ENCODE measurements at places on chromosomes 3 and 15. TPM values are rescaled to one million over a fixed set of nuclear protein-coding genes. Genes with fewer than 3 reads are reported as not detected.

- no peak for DNase-seq
Measured at GRCh38 chr3:51734572-51734907, 27.7 kb downstream of the GRM2 start.

DNA sequence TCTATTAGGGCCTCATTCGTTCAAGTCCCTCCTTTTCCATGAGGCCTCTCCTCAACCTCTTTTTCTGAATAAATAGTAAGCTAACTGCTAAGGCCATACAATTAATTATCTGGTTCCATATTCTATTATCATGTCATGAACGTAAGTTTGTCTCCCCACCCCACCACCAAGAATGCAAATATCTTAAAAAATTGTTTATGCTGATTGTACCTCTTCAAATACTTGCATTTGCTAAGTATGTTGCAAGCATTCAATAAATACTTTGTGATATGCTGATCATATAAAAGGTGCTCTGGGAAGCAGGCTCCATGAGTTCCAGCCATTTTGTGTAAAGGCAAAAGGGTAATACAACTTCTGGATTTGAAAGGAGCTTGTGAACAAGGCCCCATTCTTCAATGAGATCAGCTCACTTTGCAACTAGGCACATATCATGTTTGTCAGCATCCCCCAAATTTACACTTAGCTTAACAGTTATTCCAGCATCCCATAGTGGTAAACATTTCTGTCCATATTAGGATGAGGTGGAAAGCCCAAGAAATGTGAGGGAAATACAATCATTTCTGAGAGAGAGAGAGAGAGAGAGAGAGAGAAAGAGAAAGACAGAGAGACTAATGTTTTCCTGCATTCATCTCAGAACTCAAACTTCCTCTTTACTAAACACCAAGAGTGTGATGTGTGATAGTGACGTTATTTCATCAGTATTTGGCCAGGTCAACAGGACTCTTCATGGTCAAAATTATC, 33.2 kb downstream of the SLC12A8 start:
- no peak for DNase-seq

GRCh38 chr15:80783260-80783659, 4.1 kb downstream of the CEMIP start:
- no peak for DNase-seq

ZDHHC23 gene
- 4.7 TPM for total RNA-seq

DNA sequence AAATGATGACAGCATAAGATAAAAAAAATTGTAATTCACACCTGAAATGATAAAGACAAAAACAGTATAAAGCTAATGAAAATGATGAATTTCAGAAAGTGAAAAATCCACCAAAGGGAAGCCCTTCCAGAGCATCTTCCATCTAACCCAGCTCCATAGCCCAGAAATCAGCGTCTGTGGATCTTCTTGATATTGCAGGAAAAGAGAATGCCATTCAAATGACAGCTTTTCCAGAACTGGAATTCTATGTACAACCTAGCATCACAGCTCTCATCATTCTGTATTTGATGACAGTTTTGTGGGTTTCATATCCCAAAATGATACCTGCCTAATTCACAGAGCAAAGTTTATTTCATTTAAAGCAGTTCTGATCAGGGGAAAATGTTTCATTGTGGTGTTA, 267.3 kb downstream of the FHIT start:
- DNase-seq = no peak

ZBTB11 gene
- 33.5 TPM for total RNA-seq

TRH gene
- total RNA-seq = 0.62 TPM

CMTM7 gene
- total RNA-seq = 6.3 TPM

GRCh38 chr15:100471933-100472332, 56.8 kb downstream of the CERS3 start:
- DNase-seq = peak; percentile 73

CPLX3 gene
- not detected for total RNA-seq

CCR9 gene
- 0.10 TPM for total RNA-seq

NRG4 gene
- not detected for total RNA-seq

DNA sequence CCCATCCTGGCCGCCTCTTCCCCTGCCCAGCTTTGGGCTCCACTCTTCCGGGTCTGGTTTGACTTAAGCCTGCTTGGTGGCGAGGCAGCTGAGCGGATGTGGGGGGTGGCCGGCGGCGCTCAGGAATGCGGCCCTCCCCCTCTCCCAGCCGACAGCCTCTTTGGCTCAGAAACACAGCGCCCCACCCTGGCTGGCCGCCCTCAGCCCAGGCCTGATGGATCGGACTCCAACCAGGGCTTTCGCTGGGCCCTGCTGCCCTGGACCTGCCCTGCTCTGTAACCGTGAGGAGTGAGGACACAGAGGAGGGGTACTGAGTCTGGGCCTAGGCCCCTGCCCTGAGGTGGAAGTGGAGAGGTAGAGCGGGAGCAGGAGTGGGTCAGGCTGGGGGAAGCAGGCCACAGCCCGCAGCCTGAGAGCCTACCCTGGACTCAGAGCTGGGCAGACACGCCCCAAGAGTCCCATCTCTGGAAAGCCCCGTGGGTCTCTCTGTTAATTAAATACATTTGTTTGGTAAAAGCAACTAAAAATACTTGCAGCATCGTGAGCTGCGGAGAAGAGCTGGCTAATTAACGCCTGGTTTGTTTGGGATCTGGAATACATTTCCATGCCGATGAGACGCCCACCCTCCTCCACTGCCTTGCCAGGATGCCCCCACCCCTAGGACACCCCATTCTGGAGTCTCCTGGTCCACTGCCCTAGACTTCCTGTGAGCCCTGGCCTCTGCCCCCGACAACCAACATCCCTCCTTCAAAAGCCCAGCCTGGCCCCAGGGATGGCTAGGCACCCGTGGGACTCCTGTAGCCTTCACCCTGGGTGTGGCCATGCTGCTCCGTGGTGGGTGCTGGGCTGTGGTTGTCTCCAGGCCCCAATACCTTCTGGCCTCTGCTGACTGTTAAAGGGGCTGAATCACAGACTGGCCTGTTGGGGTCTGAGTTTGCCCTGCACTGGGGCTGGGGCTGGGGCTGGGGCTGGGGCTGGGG, 19.6 kb downstream of the PLXNA1 start:
- peak; percentile 93 for DNase-seq

DNA sequence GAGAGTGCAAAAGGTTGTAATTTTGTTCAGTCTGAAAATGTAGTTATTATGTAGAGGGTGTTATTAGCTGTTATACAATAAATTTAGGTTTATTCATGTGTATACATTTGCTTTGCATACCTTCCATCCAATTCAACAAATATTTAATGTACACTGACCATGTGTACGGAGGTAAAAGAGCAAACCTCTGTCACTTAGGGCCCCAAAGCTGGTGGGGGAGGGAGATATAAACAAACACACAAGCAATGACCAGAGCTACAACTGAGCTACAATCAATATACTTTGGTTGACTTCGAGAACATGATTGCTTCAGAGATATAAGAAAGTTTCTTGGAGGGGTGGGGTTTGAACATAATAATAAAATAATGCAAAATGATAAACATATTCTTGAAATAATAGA, 17.5 kb upstream of the BCL6 start:
- DNase-seq = no peak

DNA sequence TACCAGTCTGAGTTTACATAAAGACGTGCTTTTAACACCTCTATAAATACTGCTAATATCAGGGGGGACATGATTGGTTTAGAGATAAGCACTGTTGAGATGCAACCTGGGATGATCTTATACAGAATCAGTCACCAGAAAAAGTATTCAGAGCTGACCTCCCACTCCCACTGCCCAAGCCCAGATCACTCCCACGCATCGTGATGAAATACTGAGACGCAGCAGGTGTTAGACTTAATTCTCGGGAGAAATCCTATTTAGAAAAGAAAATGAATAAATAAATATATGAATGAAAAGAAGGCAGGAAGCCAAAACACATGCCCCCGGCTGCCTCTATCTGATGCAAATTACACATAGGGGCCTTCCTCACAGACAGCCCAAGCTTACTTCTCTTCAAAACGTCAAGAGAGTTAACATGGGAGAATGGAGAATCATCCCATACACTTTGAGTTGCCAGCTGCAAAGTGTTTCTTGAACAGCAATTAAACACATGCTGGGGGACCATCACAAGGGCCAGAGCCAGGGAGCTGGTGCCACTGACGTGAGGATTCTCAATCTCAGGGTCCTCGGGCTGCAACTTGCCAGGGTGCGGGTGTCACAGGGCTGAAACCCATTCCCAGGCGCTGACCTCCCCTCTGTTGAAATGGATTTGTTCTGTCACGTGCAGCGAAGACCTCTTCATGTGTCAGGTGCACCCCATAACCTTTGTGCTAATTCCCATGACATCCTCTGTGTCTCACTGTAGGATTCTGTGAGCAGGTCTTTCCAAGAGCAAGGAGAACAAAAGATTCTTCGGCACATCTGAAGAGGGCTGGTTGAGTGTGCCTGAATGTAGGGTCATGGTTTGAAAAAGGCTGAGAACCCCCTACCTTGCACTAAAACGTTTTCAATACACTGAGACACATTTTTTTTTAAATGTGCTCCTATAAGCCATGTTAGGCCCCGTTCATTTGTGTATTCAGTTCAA, 764.2 kb upstream of the ARRDC4 start:
- DNase-seq = no peak

DNA sequence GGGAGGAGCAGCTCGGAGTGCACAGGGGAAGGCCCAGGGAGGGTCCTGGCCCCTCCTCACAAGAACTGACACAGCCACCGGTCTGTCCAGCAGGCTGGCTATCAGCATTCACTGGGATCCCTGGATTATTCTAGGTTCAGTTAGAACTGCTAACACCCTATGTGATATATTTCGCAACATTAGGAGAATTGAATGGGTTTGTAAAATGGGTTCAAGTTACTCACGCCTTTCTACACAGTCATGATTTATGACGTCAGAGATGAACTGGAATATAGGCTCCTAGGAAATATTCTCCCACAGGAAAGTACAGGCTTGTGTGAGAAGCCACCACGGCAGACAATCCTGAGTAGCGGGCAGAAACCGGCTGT, 969 bp upstream of the BSN start:
- no peak for DNase-seq

- peak; percentile 44 for DNase-seq
Measured at GRCh38 chr15:73284090-73284716, 84.6 kb downstream of the HCN4 start.

GRCh38 chr15:85810075-85810474, 15.3 kb upstream of the KLHL25 start:
- DNase-seq = no peak

IQCB1 gene
- total RNA-seq = 24.7 TPM

SLC9C1 gene
- 3.2 TPM for total RNA-seq

TYRO3 gene
- 12.9 TPM for total RNA-seq

DNA sequence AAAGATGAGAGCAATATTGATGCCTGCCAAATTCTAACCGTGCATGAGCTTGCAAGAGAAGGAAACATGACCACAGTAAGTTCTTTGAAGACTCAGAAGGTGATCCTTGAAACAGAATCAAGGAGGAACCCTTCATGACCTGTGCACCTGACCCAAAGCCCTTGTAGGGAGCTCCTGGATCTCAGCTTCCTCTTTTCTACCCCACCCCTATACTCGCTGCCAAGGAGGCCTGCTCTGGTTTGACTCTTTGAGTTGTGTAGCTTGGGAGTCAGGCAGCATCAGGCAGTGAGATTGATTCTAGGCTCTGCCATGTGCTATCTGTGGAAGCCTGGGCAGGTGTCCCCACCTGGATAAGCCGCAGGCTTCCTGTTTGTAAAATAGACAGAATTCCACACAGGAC, 10.6 kb downstream of the TTC21A start:
- no peak for DNase-seq

GRCh38 chr15:94587113-94587512, 355.8 kb downstream of the MCTP2 start:
- no peak for DNase-seq

DNA sequence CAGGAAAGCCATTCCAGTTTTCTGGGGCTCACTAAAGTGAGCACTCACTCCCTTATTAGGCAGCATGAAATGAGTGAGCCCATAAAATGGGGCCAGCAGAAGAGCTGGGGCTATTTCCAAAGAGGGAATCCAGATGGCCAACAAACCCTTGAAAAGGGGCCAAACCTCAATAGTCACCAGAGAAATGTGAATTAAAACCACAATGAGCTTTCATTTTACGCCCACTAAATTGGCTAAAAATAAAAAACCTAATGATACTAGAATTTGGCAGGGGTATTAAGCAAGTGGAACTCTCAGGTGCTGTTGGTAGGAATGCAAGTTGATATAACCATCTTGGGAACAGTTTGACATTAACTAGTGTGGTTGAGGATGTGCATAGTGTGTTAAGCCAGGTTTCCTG, 42.1 kb upstream of the RAF1 start:
- DNase-seq = no peak

Measured in tongue (tissue), 3 donors.